ENCODE measurements at places on chromosomes 5 and 9.

GRCh38 chr9:87064311-87064710 lies 117.0 kb upstream of the GAS1 start:
- DNase-seq = no peak

DNA sequence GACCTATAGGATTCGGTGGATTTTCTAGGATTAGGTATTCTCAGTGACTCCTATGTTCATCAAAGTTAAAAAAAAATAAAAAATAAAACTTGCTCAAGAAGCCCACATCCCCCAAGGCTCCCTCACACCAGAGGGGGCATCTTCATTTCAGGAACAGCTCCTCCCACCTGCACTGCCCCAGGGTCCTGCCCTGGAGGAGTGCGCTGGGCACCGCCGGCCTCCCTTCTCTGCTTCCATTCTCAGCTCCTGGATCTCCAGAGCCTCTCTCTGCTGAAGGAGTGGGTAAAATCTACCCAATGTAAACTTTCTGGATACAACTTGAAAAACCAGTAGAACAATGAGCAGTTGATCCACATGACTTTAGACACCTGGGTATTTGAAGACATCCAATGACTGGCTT lies 359.8 kb upstream of the IRX4 start:
- DNase-seq = no peak

- DNase-seq = no peak
Observed at GRCh38 chr5:72177538-72177937, 70.3 kb downstream of the MAP1B start.

DNA sequence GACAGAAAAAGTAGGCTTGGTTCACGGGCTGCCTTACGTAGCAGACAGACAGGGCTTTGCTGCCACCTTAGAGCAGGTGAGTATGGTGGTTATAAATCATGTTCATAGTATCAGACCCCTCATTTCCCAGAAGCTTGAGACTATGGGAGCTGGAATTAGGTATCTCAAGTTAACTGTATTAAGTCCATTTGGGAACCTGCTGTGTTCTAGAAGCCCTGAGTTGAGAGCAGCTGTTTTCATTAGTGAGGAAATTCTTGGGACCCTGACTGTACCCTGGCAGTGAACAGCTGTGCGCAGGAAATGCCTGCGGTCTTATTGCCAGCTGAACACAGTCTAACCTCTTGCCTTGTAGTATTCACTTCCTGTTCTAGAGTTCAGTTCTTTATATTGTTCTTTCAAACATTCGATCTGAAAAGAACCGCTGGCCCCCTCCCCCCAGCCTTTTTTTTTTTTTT lies 29.8 kb downstream of the UGCG start:
- DNase-seq = no peak

DNA sequence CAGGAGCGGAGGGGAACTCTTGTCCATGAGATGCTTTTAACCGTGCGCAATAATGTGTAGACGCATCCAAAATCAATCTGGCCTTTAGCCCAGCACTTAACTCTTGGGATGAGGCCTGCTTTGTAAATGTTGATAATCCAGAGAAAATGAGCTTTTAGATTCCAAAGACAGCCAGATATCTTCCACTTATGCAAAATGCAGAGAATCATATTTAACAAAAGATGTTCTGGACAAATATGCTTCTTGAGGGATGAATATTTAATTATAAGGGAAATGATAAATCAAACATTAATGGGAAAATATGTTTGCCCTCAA lies 5.6 kb downstream of the S1PR3 start:
- no peak for DNase-seq

DNA sequence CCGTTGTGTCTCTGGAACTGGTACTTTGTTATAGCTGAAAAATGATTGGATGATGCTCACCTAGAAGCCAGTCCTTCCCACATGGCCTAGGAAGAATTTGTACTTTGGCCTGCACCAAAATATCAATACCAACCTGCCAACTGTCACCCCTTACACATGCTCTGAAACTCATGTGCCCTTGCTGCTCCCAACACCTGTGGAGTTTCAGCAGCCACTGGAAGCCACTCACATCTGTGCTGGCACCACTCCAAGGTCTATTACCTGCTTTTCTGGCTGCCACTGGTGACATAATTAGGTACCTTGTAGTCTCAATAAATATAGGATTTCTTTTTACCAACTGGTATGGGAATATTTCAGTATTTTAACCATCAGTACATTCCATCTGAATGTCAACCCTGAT lies 363.6 kb downstream of the SH3GL2 start:
- DNase-seq = no peak

- DNase-seq = no peak
Observed at GRCh38 chr5:10592601-10593000, 28.7 kb downstream of the ANKRD33B start.

GRCh38 chr9:4066120-4066519 lies 233.7 kb downstream of the GLIS3 start:
- no peak for DNase-seq

- no peak for DNase-seq
Observed at GRCh38 chr5:95080030-95080429, 204.9 kb downstream of the MCTP1 start.

DNA sequence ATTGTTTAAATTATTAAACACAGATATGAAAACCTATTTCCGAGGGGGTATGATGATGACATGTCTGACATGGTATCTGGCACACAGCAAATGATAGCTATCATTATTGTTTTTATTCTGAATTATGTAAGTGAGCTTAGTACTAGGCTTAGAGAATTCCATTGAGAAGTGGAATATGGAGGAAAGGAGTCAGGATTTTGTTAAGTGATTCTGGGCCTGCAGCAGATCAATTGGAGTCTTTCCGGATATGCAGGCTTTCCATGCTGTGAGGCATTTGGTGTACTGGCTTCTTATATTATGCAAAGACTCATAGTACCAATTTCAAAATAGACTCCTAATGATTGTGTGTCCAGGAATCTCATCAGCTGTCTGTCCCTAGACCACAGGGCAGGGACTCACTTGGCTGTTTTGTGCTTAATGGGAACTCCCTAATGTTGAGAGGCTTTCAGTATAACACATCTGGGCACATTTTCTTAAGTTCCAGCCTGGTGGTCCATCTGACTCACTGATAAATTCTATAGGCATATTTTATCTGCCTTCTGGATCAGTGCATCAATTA lies 180.0 kb upstream of the KLF9 start:
- no peak for DNase-seq

DNA sequence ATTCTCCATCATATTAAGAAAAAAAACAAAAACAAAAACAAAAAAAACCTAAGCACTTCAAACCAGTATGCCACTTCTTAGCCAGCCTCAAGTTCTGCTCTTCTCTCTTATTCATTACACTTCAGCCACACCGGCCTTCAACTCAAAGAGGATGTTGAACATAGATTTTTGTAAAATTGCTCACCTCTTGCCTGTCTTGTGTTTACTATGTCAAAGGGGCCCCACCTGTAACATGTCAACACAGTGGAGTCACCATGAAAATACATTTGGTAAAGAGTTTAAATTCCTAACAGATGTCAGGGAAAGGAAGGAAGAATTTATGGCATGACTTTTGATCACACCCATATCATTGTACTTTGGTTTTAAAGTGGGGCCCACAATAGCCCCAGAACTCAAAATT lies 121.1 kb upstream of the GHR start:
- DNase-seq = no peak

GRCh38 chr5:54249210-54250028 lies 61.0 kb downstream of the ARL15 start:
- DNase-seq = peak; percentile 91

- DNase-seq = no peak
Observed at GRCh38 chr5:9233712-9234111, 312.2 kb downstream of the SEMA5A start.

GRCh38 chr5:96483878-96484277 lies 50.8 kb upstream of the PCSK1 start:
- peak; percentile 45 for DNase-seq

DNA sequence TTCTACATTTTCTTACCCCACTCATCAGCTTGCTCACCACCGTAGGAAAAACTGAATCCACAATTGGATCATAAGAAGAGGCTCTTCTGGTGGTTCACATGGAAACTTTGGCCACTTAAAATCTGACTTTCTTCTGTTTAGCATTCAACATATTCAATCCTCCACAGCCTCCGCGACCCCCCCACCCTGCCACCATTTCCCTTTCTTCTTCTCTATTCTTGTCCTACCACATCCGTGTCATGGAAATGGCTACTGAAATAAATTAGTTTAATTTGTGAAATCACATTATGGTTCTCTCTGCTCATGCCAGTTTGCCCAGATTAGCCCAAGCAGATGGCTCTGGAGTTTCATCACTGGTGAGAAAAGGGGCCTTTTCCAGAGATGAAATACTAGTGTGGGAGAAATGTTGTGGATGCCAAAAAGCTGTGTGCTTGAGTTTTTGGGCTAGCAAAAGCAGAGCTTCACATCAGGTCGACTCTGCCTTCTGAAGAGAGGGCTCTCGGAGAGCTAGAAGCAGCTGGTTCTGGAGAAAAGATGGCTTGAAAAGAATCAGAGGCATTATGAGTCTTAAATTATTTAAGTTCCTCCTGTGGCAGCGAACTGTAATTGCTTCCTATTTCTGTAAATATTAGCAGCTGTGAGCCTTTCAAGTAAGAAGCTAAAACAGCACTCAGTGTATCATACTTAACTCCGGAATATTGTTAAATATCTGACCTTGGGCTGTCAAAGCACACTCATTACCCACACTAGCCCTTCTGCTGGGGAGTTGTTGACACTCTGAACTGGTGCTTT lies 107.1 kb downstream of the MAT2B start:
- DNase-seq = no peak

DNA sequence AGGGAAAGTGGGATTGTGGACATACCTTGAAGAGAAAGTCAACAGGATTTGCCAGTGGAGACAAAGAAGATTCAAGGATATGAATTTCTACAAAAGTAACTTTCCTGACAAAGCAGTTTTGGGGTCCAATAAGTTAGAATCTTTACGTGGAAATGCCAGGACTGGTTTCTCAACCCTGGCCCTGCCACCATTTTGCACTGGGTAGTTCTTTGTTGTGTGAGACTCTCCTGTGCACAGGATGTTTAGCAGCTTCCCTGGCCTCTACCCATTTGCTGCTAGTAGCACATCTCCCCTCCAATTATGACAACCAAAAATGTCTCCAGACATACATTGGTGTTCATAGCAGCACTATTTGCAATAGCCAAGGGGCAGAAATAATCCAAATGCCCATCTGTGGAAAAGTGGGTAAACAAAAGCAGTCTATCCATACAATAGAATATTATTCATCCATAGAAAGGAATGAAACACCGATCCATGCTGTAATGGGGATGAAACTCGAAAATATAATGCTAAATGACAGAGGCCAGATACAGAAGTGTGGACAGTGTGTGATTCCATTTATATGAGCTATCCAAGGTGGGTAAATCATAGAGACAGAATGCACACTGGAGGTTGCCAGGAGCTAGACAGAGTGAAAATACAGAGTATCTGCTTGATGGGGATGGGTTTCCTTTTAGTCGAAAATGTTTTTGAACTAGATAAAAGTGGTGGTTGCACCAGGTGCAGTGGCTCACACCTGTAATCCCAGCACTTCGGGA lies 91.4 kb downstream of the NSUN2 start:
- DNase-seq = no peak

DNA sequence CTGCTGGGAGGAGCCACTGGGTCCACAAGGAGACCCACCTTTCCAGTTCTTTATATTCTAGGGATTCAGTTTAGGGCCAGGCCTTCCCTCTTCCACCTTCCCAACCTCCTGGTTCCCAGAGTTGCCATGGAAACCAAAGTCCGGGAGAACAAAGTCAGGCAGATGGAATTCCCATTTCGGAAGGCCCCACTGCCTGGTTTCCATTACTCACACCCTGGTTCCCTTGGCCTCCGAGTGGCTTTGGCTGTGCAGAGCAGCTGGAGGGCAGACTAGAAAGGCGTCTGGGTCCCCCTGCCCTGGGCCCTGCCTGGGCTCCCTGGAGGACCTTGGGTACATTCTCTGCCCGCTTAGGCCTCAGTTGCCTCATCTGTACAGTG lies 136.1 kb downstream of the RGS3 start:
- DNase-seq = no peak

- DNase-seq = no peak
Observed at GRCh38 chr9:112917987-112918362, 27.3 kb upstream of the SLC46A2 start.

- DNase-seq = no peak
Observed at GRCh38 chr5:88770276-88771257, 112.4 kb downstream of the MEF2C start.

- no peak for DNase-seq
Observed at GRCh38 chr5:176589039-176589769, 20.8 kb downstream of the GPRIN1 start.

DNA sequence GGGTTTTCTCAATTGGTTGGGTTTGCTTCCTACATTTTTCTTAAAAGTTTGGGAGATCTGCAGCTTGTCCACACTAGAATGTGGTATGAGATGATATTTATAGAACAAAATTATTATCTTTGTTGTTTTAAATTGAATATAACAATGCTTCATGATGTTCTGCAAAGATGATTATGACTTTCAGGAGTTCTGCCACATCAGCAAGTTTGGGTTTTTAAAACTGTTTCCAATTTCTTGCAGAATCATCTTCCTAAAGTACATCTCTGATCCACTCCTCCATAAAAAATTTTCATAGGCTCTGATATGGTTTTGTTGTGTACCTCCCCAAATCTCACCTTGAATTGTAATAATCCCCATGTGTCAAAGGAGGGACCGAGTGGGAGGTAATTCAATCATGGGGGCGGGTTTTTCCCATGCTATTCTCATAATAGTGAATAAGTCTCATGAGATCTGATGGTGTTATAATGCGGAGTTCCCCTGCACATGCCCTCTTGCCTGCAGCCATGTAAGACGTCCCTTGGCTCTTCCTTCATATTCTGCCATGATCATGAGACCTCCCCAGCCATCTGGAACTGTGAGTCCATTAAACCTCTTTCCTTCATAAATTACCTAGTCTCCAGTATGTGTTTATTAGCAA lies 119.1 kb upstream of the PTGER4 start:
- no peak for DNase-seq

DNA sequence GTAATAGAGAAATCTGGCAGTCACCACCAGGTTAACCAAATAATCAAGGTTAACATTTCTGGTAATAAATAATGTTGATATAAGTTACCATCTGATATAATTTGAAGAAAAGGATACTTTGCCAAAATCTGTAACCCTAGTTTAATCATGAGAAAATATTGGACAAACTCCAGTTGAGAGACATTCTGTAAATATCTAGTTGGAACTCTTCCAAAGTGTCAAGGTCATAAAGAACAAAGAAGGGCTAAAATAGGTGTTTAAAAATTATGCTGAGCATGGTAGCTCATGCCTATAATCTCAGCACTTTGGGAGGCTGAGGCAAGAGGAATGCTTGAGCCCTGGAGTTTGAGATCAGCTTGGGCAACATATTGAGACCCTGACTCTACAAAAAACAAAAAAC lies 253.3 kb downstream of the MRPS30 start:
- DNase-seq = no peak

DNA sequence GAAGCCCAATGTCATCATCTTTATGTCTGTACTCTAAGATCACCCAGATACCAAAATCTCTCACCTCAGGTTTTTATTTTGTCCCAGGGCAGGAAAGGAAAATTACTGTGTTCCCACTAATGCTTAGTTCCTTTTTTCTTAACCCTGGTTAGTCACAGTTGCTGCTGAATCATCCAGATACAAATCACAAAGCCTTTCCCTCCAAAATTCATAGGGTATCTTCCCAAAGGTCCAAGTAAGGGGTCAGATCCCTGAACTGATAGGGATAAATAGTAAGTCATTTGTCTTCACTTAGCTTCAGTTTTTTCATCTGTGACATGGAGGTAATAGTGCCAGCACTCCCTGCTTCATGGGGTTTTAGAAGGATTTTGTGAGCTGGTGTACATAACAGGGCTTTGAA lies 2.2 kb downstream of the PLCXD3 start:
- DNase-seq = no peak

- DNase-seq = no peak
Observed at GRCh38 chr9:92048924-92049625, 66.1 kb downstream of the SPTLC1 start.

All from hematopoietic multipotent progenitor cell treated with erythropoietin and hydrocortisone succinate and interleukin-3 and kit ligand, for 8 days (in vitro differentiated cells).